ENCODE measurements at places on chromosomes 1 and 21.

- no peak for DNase-seq
Measured at GRCh38 chr1:22096463-22096862, 44.0 kb downstream of the CDC42 start.

DNA sequence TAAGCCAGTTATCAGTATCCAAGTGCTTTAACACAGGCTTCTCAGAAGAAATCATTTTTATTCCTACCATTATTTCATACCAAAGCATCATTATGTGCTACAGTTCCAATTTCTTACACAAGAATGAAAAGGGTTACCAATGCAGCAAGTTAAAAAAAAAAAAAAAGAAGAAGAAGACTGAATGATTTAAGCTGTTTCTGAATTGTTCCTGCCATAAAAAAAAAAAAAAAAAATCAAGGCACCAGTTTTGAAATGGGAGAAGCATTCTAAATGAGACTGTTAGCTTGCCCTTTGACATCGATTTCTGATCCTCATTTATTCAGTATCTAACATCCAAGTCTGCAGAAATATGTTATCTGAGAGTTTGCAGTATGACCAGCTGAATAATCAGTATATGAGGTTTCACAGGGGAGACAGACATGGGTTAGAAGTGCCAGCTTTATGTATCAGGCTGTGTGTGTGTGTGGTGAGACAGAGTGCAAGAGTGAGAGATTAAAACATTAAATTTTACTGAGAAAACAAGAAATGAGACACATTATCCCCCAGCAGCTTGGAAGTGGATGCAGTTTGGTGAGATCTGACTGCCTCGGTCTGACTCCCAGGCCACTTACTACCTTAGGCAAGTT, 105.8 kb downstream of the COLGALT2 start:
- DNase-seq = no peak

GRCh38 chr21:32131960-32132359, 146.9 kb downstream of the MIS18A start:
- no peak for DNase-seq

GRCh38 chr21:34910396-34910795, 138.7 kb downstream of the RUNX1 start:
- DNase-seq = no peak

GRCh38 chr1:186497651-186498050, 36.7 kb upstream of the PDC start:
- DNase-seq = no peak

- no peak for DNase-seq
Measured at GRCh38 chr1:224493269-224493668, 58.7 kb upstream of the WDR26 start.

DNA sequence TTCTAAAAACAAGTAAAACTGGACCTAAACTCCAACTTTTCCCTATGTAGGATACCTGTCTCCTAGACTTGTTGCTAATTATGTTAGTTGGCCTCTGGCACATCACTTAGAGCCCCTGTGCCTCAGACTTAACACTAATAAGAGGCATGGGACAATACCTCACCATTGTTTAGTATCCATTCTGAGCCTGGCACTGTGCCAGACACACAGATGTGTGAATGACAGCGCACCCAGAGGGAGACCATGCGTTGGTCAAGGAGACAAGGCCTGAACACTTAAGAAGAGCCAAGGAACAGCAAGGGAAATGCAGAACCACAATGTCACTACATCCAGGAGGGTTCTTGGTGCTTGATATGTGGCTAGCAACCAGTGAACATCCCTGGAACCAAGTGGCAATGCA, 189.1 kb downstream of the FGGY start:
- no peak for DNase-seq

DNA sequence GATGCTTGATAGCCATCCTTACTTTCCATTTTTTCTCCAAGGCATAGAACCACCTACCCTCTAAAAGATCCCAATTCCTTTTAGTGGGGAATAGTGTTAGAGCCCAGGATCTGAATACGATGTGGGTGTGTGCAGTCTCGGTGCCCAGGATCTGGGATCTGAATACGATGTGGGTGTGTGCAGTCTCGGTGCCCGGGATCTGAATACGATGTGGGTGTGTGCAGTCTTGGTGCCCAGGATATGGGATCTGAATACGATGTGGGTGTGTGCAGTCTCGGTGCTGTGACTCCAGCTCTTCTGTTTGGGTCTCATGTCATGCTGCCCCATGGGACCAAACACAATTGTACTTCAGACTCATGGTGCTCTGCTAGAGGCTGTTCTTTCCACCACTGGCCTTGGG, 265.5 kb downstream of the TRABD2B start:
- no peak for DNase-seq

DNA sequence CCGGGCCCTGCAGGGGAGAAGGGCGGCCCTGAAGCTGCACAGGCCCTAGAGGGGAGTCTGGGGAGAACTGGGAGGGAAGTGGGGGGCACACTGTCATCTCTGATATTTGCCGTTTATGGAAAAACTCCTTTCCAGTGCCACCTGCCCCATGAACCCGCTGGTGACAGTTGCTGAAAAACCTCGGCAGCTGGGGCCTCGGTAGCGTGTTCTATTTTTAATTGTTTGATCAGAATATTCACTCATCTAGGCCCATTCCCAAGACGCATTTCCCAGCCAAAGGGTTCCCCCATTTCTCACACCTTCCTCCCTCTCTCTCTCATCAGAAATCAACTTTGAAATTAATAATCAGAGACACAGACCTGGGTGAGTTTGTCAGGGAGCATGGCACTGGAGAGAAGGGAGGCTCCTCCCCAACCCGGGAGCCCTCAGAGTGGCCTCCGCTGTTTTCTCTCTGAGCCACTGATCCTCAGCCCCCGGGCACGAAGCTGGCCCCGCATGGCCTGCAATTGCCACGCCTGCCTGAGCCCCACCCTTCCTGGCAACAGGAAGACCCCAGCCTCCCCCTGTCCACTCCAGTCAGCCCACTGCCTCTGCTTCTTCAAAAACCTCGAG, 111.1 kb downstream of the CASZ1 start:
- DNase-seq = no peak

DNA sequence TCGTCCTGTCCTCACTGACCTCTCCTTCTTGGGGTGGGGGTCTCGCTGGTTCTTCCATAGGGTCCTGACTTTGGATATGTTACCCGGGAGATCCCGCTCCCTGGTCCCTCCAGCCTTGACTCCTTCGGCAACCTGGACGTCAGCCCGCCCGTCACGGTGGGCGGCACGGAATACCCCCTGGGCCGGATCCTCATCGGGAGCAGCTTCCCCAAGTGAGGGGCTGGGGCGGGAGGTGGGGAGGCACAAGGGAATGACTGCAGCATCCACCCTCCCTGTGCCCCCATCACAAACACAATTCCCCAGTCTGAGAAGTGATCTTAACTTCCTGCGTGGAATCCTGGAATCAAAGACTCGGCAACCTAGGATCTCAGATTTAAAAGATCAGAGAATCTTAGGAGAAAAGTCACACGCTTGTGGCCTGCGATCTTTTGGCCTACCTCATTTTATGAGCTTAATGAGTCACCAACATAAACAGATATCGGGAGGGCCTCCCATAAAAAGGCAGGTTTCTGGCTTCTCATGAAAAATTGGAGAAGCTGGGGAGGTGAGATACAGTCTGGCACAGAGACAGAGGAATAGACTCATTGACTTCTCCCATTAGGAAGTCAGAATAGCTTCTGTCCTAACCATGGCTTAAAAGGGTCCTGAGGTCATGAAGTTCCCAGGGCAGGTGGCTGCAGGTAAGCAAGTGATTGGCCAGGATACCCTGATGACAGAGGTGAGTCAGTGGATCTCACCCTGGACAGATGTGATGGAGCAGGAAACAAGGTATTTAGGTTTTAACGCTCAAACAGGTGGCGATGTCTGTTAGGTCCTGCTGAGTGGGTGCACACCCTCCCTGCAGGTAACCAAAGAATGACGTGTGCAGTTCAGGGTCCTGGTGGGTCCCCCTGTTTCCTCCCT, 15.9 kb upstream of the PADI3 start:
- DNase-seq = no peak

GRCh38 chr1:240582953-240583352, 29.0 kb downstream of the GREM2 start:
- DNase-seq = no peak

DNA sequence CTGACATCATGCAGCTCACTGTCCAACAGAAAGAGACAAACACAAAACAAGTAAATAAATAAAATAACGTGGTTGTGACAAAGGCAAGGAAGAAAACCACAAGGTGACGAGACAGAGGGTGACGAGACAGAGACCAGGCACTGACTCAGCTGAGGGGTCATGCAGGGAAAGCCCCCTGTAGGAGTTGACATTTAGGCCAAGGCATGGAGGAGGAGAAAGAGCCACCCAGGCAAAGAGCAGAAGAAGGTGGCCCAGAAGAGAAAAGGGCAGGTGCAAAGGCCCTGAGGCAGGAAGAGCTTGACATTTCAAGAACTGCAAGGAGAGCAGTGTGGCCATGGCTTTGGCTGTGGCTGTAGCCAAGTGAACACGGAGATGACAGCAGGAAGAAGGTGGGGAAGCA, 65.1 kb upstream of the ID3 start:
- DNase-seq = no peak

- no peak for DNase-seq
Measured at GRCh38 chr1:157092831-157093230, 6.8 kb downstream of the ETV3L start.

- no peak for DNase-seq
Measured at GRCh38 chr1:241086686-241087085, 270.3 kb downstream of the RGS7 start.

GRCh38 chr1:227773558-227773957, 38.3 kb downstream of the SNAP47 start:
- DNase-seq = no peak
